NCI-H524 treated with DMSO at 0.1 percent for 48 hours (cell line): ENCODE measurements at places on chromosomes 1 and 21.

GRCh38 chr1:205677167-205677566 lies 3.1 kb downstream of the SLC45A3 start:
- DNase-seq: no peak

GRCh38 chr1:30693822-30694221 lies 29.6 kb downstream of the MATN1 start:
- no peak for DNase-seq

DNA sequence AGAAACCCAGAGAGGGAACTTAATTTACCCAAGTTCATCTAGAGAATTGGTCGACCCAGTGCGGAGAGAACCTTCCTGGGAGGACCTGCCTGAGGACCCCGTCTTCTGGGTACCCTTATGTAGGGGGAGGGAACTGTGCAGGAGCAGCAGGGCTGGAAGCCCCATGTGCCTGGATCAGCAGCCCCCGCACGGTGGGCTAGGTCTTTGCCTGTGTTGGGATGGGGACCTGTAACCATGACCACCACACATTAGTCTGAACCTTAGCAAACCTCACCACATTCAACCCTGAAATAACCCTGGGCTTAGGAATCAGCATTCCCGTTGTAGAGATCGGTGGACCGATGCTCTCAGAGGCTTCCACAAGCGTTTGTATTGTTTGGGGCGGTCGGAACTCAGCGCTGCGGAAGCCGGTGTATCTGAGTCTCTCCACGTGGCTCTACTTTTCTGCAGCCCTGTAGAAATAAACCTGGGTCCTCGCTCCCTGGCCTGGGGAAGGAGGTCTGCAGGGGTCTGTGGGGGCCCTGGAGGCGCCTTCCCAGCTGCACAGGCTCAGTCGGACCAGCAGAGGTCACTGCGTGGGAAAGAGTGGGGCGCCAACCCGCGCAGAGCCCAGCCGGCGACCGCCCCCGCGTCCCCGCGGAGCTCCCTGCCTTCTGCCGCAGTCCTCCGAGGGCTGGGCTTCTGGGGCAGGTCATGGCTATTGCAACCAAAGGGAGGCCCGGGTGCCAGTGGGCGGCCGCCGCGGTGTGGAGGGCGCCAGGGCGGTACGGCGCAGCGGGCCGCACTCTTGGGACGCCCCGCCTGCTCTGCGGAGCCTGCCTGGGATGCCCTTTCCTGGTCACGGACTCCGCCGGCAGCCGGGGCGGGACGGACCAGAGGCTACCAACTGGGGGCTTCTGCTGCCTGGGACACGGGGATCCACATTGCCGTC lies 36.2 kb upstream of the KCNA10 start:
- DNase-seq: peak; percentile 13

DNA sequence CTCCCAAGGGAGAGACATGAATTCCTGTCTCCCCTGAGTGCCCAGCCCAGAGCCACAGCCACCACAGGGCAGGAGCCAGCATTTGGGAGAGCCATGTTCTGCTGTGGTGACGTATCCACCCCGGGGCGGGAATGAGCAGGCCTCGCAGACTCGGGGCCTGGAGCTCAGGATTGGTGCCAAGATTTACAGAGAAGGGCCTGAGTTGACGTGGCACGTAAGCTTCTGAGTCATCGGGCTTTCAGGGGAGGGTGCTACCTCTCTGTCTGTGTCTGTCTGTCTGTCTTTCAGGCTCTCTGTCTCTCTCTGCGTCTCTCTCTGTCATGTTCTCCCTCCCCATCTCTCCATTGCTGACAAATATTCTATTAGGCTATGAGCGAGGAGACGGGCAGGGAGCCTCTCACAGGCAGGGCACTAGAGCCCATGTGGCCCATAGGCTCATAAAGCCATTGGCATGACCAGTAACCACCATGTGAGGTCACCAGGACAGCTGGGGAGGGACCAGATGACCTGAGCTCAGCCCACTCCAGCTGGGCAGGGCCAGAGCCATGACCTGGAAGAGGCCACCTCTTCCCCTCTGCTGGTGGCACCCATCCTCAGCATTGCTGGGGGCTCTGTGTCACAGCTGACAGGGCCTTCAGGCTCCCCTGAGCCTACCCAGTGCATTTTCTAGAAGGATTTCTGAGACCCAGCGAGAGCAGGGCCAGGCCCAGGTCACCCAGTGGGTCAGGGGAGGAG lies 300.0 kb upstream of the VAMP3 start:
- DNase-seq: no peak

DNA sequence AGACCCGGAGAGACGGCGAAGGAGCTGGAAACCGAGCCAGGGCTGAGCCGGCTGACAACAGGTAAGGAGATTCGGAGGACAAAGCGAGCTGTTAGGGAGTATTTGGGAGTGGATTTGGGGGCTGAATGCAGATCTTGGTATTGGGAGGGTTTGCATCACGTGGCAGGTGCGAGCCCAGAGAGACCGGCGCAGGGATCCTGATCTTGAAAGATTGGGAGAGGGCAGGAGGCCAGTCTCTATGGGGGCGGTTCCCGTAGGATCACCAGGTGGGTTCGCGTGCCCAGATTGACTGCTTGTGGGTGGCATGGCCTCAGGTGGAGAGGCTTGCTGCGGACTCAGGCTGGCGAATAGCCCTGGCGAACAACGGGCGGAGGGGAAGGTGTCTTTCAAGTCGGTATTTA lies 204 bp downstream of the CIART start:
- no peak for DNase-seq

DNA sequence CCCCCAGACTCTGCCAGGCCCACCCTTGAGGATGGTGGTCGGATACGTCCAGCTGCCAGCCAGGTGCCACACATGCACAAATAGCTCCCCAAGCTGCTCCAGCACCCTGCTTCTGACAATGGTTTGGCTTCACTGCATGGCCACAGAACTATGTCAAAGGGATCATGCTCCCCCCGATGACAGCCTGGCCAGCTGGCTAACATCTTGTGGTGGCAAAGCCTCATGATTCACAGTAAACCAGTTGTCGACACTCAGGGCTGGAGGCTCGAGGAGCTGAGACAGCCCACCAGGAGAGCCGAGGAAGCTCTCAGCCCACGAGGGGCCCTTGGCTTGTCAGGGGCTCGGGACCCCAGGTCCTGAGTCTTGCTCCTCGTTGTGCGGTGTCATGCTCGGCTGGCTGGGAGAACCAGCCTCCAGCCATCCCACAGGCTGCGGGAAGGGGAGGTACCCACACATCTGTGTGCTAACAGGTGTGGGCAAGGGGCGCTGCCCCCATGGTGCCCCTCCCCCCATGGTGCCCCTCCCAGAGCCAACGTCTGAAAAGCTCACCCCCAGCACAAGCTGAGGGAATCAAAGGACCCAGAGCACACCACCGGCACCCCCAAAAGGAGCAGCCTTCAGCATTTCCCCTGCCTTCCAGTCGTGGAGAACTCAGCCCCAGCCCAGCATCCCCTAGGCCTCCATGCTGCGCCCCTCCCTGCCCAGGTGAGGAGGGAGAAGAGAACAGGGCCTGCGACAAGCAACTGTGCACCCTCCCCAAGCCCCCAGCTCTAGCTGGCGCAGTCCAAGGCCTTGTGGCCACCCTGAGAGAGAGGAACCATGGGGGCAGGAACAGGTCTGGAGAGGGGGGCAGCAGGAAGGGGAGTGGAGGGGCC lies 41.2 kb downstream of the KIF21B start:
- no peak for DNase-seq

DNA sequence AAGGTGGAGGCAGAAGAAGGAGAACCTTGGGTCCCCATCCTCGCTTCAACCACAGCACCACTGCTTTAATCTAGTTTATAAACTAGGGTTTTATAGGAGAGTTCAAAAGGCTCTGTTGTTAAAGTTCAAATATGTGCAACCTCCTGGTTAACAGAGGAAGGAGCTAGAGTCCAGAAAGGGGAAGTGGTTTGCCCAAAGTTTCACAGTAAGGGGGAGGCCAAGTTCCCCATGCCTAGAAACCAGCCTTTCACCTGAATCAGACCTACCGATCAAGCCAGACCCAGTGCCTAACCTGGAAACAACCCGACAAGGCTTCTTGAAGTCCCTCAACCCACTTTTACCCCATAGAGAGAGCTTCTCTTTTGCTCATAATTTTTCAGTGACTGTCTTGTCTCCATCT lies 106.5 kb downstream of the PLPP3 start:
- DNase-seq: no peak

GRCh38 chr1:156958247-156958714 lies 37.8 kb downstream of the LRRC71 start:
- no peak for DNase-seq

DNA sequence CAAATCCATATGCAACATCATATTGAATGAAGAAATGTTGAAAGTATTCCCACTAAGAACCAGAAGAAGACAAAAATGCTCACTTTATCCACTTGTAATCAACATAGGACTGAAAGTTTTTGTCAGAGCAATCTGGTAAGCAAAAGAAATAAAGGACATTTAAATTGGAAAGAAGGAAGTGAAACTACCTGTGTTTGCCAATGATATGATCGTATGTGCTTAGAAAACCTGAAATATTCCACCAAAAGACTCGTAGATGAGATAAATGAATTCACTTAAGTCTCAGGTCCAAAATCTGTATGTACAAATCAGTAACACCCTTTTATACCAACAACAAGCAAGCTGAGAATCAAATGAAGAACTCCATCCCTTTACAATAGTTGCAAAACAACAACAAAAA lies 8.5 kb downstream of the PRAMEF1 start:
- DNase-seq: no peak

- no peak for DNase-seq
Observed at GRCh38 chr1:186498695-186499389, 37.9 kb upstream of the PDC start.

DNA sequence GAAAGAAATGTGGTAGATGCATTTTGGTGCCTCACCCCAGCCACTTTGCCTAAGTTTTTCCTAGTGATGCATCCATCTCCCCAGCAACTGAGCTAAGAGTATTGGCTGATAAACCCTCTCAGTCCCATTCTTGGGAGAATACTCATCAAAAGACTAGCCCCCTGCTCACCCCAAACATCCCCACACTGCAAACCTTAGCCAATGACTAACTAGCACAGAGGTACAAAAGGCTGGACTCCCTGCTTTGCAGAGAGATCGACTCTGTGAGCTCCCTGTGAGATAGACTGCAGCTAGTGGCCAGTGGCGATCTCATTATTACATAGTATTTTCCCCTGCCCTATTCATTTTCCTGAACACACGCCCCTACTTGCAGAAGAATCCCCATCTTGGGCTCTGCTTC lies 155.3 kb downstream of the HHIPL2 start:
- no peak for DNase-seq

DNA sequence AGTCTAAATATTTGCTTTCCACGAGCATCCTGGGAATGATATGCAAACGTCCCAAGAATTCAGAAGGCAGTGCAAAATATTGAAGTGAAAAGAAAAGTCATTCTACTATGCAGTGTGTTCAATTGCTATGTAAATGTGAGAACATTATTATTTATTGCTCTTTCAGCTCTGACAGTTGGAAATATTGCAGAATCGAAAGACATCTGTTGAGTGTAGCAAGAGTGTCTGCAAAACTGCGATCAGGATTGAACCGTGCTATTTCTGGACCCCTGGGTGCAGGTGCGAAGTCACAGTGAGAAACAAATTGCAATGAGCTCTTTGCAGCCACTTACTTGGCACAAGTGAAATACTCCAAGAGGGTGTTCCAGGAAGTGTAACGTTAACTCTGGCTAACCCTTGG lies 566.4 kb downstream of the AJAP1 start:
- no peak for DNase-seq

GRCh38 chr1:98516306-98516705 lies 145.2 kb upstream of the SNX7 start:
- DNase-seq: no peak

DNA sequence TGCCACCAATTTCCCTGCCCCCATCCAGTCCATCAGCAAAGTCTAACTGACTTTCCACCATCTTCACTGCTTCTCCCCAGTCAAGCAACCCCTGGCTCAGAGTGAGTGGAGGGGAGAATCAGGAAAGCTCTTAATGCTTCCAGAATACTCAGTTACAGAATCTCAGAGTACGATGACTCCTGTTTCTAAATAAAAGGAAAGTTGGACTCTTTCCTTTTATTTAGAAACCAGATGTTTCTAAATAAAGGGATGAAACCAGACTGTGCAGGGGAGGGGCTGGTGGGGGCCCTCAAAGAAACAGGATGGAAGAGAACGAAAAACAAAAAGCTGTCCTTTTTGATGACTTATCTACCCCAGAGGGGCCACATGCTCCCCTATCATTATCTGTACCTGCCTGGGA lies 85.2 kb upstream of the PPM1J start:
- DNase-seq: no peak

GRCh38 chr1:42177541-42177981 lies 13.0 kb upstream of the GUCA2A start:
- no peak for DNase-seq

- no peak for DNase-seq
Observed at GRCh38 chr1:85612704-85613361, 32.3 kb downstream of the CCN1 start.

DNA sequence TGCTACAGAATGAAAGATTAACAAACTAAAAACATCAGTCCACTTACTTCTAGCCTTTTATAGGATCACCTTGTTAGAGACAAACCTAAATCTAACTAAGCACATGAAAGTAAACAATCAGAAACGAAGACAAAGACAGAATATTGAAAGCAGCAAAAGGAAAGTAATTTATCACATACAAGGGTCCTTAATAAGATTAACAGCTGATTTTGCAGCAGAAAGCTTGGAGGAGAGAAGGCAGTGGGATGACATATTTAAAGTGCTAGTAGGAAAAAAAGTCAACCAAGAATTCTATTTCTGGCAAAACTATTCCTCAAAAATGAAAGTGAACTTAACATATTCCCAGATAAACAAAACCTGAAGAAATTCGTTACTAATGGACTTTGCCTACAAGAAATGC lies 286.4 kb downstream of the RWDD3 start:
- no peak for DNase-seq

DNA sequence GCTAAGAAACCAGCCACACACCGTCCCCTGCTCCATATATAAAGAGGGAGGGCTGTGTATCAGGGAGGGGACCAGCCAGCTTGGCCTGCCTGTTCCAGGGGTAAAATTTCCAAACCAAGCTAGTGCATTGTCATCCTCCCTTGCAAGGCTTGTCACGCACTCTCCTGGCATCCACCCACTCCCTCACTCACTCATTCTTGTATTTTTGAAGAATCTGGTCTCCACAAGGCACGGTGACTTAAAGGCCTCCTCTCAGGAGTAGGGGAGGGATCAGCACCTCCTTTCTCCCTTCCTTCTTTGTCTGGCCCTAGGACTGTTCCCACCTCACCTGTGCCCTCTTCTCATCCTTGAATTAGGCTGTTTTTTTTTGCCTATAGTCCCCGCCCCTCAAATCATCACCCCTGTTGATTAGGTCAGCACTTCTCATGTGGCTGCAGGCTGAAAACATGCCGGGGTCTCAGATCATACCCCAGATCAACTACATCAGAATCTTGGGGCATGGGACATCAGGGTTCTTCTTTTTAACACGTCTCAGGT lies 5.0 kb downstream of the ABCA4 start:
- no peak for DNase-seq

DNA sequence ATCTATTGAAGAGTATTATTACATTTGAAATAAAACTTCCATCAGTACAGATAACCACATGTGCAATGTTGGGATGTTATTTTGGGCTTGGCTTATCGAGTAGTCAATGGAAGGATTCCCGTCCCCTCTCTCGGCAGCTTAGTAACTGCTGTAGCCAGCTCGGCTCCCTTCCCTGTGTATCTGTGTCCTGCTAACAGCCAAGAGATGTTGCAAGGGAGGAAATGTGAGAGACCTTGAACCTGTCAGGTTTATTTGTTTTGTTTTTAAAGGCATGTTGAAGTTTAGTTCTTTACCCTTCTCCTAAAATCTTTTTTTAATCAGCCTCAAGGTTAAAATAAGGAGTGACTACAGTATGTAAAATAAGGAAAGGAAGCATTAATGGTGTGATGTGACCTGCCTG lies 13.6 kb upstream of the TARS2 start:
- DNase-seq: no peak

GRCh38 chr1:94707321-94708298 lies 112.5 kb upstream of the SLC44A3 start:
- no peak for DNase-seq
